ENCODE measurements at places on chromosomes 12 and 14.
A peak's percentile ranks its signal among the peaks of the same experiment; 100 is the strongest.

GRCh38 chr12:47799357-47799955 lies 20.2 kb downstream of the HDAC7 start:
- peak; percentile 62 for DNase-seq

- DNase-seq = peak; percentile 75
Observed at GRCh38 chr14:61493239-61493638, 171.9 kb downstream of the PRKCH start.

GRCh38 chr14:50667684-50667995 lies 466 bp downstream of the SAV1 start:
- DNase-seq = no peak

DNA sequence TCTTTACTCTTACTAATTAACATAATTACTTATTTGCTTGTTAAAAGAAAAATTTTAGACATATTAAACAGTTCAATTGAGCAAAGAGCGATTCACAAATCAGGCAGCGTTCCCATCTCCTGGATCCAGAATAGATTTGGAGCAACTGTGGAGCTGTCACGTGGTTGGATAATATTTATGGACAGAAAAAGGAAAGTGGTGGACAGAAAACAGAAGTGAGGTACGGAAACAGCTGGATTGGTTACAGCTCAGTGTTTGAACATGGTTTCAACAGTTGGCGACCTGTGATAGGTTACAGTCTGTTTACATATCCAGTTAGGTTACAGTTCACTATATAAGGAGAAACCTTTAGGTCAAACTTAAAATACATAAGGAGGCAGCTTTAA lies 19.7 kb upstream of the FAM234B start:
- no peak for DNase-seq

- no peak for DNase-seq
Observed at GRCh38 chr14:84409435-84409834, 1120.5 kb upstream of the FLRT2 start.

GRCh38 chr12:106897981-106898901 lies 57.5 kb upstream of the TMEM263 start:
- no peak for DNase-seq

GRCh38 chr12:31026202-31026601 lies 47.5 kb upstream of the DDX11 start:
- DNase-seq = no peak

DNA sequence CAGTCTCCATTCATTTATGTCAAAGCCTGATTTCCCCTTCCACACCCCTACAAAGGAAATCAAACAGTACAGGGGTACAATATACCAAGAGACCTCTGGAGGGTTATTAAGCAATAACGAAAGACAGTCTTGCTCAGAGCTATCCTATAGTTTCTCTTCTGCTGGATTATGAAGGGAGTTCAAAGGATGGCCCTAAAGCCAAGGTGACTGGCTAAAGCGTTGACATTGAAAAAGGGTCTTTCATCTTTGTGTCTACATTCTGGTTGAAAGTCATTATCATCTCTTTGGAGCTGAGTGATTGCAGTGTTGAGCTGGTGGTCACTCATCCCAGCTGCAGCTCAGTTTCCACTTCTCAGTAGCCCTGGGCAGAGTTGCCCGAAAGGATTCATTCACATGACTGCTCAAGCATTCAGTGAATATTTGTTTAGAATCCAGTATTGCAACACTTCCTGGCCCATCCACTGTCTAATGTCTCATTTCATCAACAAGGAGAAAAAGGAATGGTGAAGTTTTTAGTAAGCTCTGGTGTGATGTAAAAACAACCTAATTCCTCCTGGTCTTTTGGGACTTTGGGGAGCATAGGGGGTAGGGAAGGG lies 19.2 kb upstream of the TBX5 start:
- no peak for DNase-seq

GRCh38 chr14:105502446-105503295 lies 11.6 kb downstream of the TEDC1 start:
- DNase-seq = no peak

Data from MG63 (cell line).